CD4-positive, alpha-beta T cell treated with Interleukin-21 for 1 hour (primary cell): ENCODE measurements at places on chromosomes 6 and 20.
A peak's percentile ranks its signal among the peaks of the same experiment; 100 is the strongest.

DNA sequence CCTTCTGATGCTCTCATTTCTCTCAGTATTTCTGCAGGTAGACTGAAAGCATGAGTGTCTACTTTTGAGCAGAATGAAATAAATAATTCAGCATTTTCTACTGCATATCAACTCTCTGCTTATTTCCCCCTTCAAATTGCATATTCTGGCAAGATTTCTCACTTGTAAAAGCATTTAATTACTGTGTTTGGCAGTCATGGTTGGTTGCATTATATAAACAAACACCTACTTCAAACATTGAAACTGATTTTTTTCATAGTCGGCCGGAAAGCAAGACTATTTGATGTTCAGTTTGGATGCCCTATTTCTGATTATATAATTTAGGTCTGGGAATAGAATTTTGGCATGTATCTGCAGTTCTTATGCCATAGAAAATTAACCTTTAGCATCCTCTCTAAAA is 73.1 kb downstream of the PLEKHG1 start:
- no peak for DNase-seq

DNA sequence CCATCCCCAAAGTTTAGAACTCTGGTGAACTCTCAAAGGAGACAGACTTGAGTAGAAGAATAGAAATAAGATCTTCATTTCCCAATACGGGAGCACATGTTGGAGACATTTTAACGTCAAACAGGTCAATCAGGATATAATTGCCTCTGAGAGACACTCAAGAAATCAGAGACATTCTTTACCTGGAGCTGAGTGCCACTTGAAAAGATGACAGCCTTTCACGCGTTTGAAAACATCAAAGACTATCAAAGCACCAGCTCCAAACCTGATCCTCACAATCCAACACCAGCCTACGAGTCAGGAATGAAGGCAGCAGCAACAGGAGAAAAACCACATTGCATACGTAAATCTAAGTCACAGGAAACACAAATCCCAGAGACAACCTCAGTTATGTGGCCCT is 571.5 kb upstream of the CDH4 start:
- DNase-seq, result no peak

GRCh38 chr20:21820688-21821087 is 115.2 kb downstream of the PAX1 start:
- no peak for DNase-seq

- DNase-seq, result peak; percentile 84
These were observed 1.1 kb upstream of the TPD52L2 start for GRCh38 chr20:63863798-63864544.

DNA sequence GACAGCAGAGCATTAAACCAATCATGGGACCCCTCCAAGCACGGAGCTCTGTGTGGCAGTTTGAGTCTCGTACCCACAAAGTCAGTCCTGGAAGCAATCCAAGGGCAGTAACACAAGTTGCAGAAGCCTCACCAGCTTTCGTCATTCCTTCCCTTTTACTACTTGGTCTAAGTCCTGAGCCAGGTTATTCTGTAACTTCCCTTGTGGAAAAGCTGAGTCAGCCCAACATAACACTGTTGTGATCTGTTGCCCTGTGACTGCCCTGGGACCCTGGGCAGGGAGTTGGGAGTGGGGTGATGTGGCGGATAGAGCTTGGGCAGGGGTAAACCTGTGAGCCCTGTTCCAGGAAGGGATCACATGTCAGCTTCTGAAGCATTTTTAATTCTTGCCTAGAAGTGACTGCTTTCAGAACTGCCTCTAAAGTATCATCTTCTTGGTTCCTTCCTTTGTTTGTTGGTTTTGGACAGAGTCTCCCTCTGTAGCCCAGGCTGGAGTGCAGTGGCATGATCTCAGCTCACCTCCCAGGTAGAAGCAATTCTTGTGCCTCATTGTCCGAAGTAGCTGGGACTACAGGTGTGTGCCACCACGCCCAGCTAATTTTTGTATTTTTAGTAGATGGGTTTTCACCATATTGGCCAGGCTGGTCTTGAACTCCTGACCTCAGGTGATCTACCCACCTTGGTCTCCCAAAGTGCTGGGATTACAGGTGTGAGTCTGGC is 183.7 kb upstream of the JAG1 start:
- no peak for DNase-seq
